Breast epithelium (tissue), 4 donors: ENCODE measurements at places on chromosomes 6 and 20. TPM values are rescaled to one million over a fixed set of nuclear protein-coding genes. Genes with fewer than 3 reads are reported as not detected.
A peak's percentile ranks its signal among the peaks of the same experiment; 100 is the strongest.

DNA sequence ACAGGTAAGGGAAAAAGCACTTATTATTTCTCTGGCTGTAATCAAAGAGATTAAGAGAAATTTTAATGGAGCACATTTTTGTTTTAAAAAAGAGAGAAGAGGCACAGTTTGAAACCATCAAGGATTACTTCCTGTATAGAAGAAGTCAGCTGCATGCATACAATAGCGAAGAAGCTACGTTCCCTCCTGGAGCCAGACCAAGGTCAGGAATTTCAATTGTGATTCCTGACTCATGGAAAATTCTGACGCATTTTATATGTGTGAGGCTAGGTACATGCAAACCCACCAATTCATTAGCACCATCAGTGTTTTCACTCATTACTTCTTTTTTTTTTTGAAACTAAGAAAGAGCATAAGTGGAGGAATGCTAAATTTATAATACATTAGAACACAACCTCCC is 232.7 kb upstream of the SGK1 start:
- H3K36me3 ChIP-seq = no peaks in the 10 kb centered on the region
- no peak overlapping the region for H3K4me3 ChIP-seq
- DNase-seq = no peak
- no peaks in the 10 kb centered on the region for H3K4me1 ChIP-seq
- no peaks in the 10 kb centered on the region for H3K27me3 ChIP-seq

Gene GSTA3
- total RNA-seq = not detected

DNA sequence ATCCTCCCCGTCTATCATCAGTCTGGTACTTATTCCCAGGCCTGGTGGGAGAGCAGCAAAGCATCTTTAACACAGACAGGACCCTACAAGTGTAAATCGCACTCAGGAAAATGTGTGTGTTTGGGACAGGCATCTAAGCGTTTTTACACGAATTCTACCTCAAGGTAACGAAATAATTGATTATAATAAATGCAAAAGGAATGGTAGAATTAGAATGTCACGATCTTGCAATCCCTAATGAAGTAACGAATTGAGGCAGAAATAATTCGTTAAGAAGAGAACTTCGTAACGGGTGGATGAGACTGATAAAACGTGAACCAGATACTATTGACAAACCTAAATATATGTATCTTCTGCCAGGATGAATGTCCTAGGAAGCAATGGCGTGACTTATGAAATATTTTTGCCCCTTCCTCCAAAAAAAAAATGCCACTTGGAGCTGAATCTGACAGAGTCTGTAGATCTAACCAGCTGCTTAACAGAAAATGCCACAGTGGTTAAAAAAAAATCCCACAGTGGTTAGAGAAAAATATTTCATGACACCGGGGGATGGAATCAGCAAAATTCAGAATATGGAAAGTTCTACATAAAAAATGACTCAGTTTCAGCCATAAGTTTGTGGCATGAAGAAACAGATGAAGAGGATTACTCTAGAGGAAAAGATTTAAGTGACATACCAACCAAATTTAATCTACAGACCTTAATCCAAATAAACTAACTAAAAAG is 68.7 kb downstream of the F13A1 start:
- no peak overlapping the region for H3K4me3 ChIP-seq
- H3K4me1 ChIP-seq = no peaks in the 10 kb centered on the region
- H3K36me3 ChIP-seq = no peaks in the 10 kb centered on the region
- DNase-seq = no peak

- H3K27me3 ChIP-seq = no peaks in the 10 kb centered on the region
- H3K36me3 ChIP-seq = no peaks in the 10 kb centered on the region
- no peaks in the 10 kb centered on the region for H3K4me1 ChIP-seq
These were observed 42.4 kb downstream of the ISM1 start for GRCh38 chr20:13263451-13263850.

Gene PPP1R3G
- 1.6 TPM for total RNA-seq

DNA sequence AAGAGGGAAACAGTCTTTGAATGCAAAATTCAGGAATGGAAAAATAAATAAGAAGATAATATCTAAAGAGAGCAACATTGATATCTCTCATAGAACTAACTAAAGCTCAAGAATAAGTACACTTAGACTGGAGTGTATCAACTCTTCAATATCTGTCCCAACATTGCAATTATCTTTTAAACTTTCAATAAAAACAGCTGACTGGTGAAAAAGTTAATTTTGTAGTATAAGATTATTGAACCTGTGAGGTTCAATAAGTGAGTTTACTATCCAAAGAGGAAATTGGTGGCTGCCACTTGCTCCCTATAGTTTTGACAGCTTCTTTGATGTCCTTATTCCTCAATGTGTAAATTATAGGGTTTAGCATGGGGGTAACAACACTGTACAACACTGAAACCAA is 13.7 kb downstream of the OR5V1 start:
- no peak overlapping the region for H3K4me3 ChIP-seq
- no peaks in the 10 kb centered on the region for H3K36me3 ChIP-seq
- no peak overlapping the region for H3K27ac ChIP-seq
- no peaks in the 10 kb centered on the region for H3K4me1 ChIP-seq

Gene AKAP7
- total RNA-seq = 15.7 TPM

Gene GJA10
- not detected for total RNA-seq

- no peak for DNase-seq
- no peaks in the 10 kb centered on the region for H3K4me1 ChIP-seq
These were observed 3.9 kb downstream of the CD109 start for GRCh38 chr6:73699676-73700459.

Gene CRISP2
- total RNA-seq = not detected

- H3K36me3 ChIP-seq = no peaks in the 10 kb centered on the region
- no peaks in the 10 kb centered on the region for H3K27me3 ChIP-seq
- H3K4me1 ChIP-seq = peaks cover 2% of the 10 kb centered on the region
- peak overlapping the region; percentile 17 for H3K27ac ChIP-seq
These were observed 61.2 kb upstream of the SUPT3H start for GRCh38 chr6:45438849-45439406.

GRCh38 chr6:72930556-72931132 is 294.7 kb downstream of the KHDC1L start:
- no peak overlapping the region for H3K4me3 ChIP-seq
- H3K36me3 ChIP-seq = no peaks in the 10 kb centered on the region
- no peaks in the 10 kb centered on the region for H3K27me3 ChIP-seq
- no peak overlapping the region for H3K27ac ChIP-seq

DNA sequence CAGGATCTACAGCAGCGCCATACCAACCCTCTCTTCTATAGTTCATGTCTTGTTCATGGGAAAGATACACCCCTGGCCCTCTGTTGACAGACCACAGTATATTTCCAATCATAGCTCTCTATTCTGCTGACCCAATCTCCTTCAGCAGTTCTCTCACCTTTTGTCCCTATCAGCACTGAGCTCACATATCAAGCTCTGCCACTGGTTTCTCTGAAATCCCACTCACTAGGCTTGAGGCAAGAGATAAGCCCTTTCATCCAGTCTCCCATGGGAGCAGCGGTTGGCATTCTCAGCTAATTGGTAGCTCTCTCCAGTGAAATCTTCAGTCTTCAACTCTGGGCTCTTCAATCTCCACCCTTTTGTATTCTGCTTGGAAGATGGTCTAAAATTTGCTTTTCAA is 313.4 kb downstream of the GJA1 start:
- H3K27me3 ChIP-seq = no peaks in the 10 kb centered on the region
- H3K4me3 ChIP-seq = no peak overlapping the region
- H3K27ac ChIP-seq = no peak overlapping the region
- H3K4me1 ChIP-seq = no peaks in the 10 kb centered on the region
- DNase-seq = no peak

Gene SNAP91
- total RNA-seq = 3.2 TPM

- H3K4me1 ChIP-seq = no peaks in the 10 kb centered on the region
- no peaks in the 10 kb centered on the region for H3K36me3 ChIP-seq
- no peaks in the 10 kb centered on the region for H3K27me3 ChIP-seq
- H3K4me3 ChIP-seq = no peak overlapping the region
- no peak for DNase-seq
These were observed 90.9 kb downstream of the BMP7 start for GRCh38 chr20:57175397-57176010.

DNA sequence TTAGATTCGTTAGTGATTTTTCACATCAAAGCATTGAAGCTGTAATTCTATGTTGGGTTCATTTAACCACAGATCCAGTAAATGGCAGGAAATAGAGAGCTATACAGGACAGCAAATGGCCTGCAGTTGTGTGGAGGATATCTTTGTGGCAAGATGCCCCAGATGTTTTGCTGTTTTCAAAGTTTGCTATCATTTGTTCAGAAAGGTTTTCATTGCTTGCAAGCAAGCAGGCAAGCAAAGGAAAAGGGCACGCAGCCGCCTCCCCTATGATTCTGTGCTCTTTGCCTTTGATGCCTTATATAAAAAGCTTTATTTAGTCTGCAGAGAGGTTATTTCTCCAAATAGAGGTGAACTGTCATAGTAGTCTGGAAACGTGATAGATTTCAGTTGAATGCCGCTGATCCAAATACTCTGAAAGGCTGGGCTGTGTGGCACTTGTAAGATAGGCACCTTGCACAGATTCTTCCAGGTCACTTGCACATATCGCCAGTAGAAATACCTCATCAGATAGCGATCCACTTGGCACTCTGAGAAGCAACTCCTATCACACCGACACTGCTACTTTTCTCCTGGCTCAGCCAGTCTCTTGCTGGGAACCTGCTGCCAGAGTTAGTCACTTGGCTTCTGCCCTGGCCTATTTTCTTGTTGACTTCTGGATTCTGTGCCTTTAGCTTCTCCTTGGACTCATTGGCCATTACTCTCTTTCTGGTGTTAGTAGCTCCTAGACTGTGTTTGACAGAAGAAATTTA is 66.4 kb downstream of the UTRN start:
- no peaks in the 10 kb centered on the region for H3K4me1 ChIP-seq
- H3K27ac ChIP-seq = peak overlapping the region; percentile 75
- H3K36me3 ChIP-seq = no peaks in the 10 kb centered on the region
- H3K4me3 ChIP-seq = no peak overlapping the region

GRCh38 chr6:18422136-18422535 is 35.0 kb downstream of the RNF144B start:
- H3K27ac ChIP-seq = peak overlapping the region; percentile 59
- no peaks in the 10 kb centered on the region for H3K36me3 ChIP-seq
- DNase-seq = no peak
- H3K4me3 ChIP-seq = no peak overlapping the region
- H3K27me3 ChIP-seq = no peaks in the 10 kb centered on the region

Gene TP53TG5
- 1.3 TPM for total RNA-seq

DNA sequence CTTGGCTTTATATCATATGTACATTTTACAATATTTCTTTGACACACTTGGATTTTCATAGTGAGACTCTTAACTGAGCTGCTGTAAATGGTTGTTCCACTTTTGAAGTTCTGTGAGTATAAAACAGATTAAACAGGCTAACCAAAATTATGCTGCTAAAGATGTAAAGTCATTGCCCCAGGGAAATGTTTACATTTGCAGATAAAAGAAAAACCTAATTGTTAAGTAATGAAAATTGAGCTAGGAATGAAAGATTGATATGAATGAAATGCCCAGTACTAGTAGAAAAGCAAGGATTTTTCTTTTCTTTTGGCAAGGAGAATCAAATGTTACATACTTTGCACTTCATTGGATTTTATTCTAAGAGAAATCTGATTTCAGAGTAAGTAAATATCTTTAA is 159.4 kb downstream of the IMPG1 start:
- no peaks in the 10 kb centered on the region for H3K4me1 ChIP-seq
- no peaks in the 10 kb centered on the region for H3K36me3 ChIP-seq
- no peak overlapping the region for H3K27ac ChIP-seq
- H3K27me3 ChIP-seq = no peaks in the 10 kb centered on the region
- no peak overlapping the region for H3K4me3 ChIP-seq

Gene SERAC1
- 15.7 TPM for total RNA-seq

- H3K36me3 ChIP-seq = no peaks in the 10 kb centered on the region
- no peaks in the 10 kb centered on the region for H3K4me1 ChIP-seq
- H3K27me3 ChIP-seq = no peaks in the 10 kb centered on the region
- H3K27ac ChIP-seq = no peak overlapping the region
- no peak for DNase-seq
- H3K4me3 ChIP-seq = peak overlapping the region; percentile 5
These were observed 184.3 kb downstream of the TBXT start for GRCh38 chr6:165983112-165984072.

Gene NHSL1
- 15.4 TPM for total RNA-seq

- H3K4me1 ChIP-seq = no peaks in the 10 kb centered on the region
- DNase-seq = no peak
- no peak overlapping the region for H3K4me3 ChIP-seq
- H3K27ac ChIP-seq = no peak overlapping the region
These were observed 68.6 kb upstream of the FYN start for GRCh38 chr6:111941686-111942330.

DNA sequence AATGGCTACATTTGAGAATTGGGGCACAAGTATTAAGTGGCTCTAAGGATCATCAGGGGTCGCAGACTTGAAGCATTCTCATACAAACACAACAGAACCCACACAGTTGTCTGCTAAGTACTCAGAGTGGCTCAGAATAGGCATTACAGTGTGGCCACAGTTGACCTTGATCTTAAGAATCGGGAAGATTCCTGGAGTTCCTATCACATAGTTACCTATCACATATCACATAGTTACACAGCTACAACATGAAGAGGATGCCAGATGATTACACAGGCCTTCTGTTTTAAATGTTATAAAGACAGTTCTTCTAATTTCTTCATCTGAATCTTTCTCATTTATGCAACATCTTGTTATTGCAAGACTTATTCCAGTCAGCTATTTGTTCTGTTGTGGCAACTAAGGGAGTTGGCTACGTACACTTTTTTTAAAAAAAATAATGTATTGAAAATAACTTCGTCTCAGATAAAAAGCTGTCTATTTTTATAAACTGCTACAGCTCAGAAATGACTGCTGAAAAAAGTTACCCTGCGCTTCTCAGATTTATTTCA is 129.0 kb downstream of the REV3L start:
- no peaks in the 10 kb centered on the region for H3K4me1 ChIP-seq
- DNase-seq = no peak
- no peaks in the 10 kb centered on the region for H3K36me3 ChIP-seq
- no peaks in the 10 kb centered on the region for H3K27me3 ChIP-seq
- H3K4me3 ChIP-seq = no peak overlapping the region
- no peak overlapping the region for H3K27ac ChIP-seq

GRCh38 chr20:12014736-12015135 is 97.0 kb downstream of the BTBD3 start:
- no peaks in the 10 kb centered on the region for H3K27me3 ChIP-seq
- H3K27ac ChIP-seq = no peak overlapping the region
- DNase-seq = no peak
- H3K4me3 ChIP-seq = no peak overlapping the region
- H3K36me3 ChIP-seq = no peaks in the 10 kb centered on the region
- H3K4me1 ChIP-seq = no peaks in the 10 kb centered on the region
